ENCODE measurements at places on chromosomes 12 and 14.
A peak's percentile ranks its signal among the peaks of the same experiment; 100 is the strongest.

- no peak for DNase-seq
Measured at GRCh38 chr12:66944365-66944764, 265.5 kb upstream of the GRIP1 start.

GRCh38 chr12:112933129-112933505 lies 5.2 kb upstream of the OAS3 start:
- no peak for DNase-seq

GRCh38 chr12:103960616-103961227 lies 5.0 kb upstream of the TDG start:
- DNase-seq = no peak

DNA sequence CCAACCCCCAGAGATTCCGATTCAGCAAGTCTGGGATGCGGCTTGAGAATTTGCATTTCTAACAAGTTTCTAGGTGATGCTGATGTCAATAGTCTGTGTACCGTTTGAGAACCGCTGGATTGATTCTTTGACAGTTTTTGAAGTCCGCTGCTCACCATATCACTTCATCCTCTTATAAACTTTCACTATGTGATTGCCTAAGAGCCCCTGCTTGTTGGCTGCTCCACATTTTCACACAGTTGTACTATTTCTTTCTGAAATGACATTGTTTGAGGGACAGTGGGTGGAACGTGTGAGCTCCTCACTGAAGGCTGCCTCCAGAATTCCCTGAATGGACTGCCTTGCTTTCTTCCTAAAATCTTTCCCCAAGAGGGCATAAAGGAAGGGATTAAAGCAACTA lies 7.7 kb downstream of the C3AR1 start:
- DNase-seq = no peak

DNA sequence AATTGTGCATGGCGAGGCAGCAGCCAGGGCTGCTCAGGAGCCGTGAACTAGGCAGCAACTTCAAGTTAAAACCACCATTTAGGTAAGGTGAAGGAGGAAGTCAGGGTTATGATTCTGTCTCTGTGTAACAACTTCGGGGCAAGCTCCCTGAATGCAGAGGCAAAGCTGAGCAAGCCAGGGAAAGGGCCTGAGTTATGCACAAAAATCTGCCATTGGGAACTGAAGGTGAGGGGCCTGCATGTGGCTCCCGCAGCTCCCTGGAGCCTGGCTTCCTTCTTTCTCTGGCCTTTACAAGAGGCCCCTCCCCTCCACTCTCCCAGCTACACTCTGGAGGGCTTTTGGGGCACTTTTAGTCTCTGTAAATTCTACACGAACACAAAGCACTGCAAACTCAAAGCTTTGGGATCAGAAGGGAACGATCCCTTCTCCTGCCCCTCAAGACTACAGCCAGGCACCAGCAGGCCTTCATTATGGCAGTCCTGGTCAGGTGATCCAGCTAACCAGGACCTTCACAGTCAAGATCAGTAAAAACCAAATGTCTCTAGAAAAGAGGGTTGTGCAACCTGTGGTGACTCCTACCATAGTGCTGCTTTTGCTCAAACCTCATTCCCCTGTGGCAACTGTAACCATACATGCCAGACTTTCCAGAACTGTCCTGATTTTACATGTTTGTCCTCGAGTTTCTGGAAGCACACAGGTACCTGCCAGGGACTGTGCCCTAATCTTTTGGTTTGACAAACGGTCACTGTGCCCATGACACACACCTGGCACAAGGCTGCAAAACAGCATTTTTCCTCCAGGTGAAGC lies 67.2 kb upstream of the PTGR2 start:
- peak; percentile 41 for DNase-seq

Data from adrenal gland (tissue), 19 donors.